ENCODE measurements at places on chromosomes 11 and 22.

- DNase-seq: no peak
These were observed 69.3 kb downstream of the MICAL3 start for GRCh38 chr22:17954860-17955587.

DNA sequence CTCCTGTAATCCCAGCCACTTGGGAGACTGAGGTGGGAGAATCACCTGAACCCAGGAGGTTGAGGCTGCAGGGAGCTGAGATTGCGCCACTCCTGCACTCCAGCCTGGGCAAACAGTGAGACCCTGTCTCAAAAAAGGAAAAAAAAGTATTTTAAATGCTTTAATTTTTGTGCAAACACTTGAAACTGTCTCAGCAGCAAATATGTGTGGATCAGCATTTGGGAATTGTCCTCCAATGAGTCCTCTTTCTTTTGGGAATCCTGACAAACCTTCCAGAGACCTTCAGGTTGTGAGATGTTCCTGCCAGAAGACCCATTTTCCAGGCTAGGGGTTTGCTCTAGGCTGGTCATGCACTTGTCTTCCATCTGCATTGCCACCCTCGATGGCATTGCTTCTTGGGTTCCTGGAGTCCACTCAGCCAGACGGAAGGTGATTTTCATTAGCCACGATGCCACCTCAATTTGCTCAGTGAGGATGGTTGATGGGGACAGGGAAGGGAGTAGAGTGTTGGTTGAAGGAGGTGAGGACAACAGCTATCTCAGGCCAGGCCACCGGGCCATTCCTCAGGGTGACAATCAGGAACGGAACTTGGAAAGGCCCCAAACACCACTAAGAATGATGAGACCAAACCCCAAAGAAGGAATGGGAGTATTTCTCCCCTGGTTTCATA lies 55.4 kb downstream of the ST14 start:
- no peak for DNase-seq

GRCh38 chr22:20523086-20523983 lies 15.9 kb downstream of the MED15 start:
- DNase-seq: no peak

DNA sequence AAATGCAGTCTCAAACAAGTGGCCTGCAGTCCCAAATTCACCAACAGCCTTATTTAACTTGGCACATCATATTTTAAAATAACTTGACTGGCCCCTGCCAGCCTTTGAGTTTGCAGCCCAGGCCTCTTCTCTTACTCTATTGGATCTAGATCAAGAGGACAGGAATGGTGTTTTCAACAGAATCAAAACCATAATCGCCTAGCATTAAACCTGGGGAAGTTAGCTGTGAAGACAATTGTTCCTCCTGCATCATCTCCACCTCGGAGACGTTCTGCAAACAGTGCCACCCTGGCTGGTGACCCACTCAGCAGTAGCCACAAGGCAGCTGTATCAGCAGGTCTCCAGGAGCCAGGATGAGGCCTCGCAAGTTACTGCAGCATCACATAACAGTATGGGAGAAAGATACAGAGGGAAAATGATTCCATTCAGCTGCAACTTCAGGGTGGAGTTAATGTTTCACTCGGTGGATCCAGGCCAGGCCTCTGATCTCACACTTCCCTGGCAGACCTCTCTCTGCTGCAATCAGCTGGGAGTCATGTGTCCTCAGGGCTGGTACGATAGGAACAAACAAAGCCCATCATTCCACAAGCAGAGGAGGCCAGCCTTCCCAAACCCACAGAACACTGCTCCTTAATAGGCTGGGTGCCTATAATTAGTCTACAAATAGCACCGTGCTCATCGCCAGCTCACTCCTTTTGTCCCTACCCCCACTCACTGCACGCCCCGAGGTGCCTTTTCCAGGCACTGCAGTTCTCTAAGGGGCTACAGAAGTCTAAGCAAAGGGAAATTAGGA lies 18.6 kb upstream of the SCN2B start:
- DNase-seq: no peak

- peak; percentile 88 for DNase-seq
These were observed 5.2 kb downstream of the SBF1 start for GRCh38 chr22:50469377-50470305.

GRCh38 chr11:36452236-36452940 lies 57.7 kb downstream of the TRAF6 start:
- no peak for DNase-seq

GRCh38 chr11:1226226-1226985 lies 3.5 kb downstream of the MUC5B start:
- DNase-seq: no peak

DNA sequence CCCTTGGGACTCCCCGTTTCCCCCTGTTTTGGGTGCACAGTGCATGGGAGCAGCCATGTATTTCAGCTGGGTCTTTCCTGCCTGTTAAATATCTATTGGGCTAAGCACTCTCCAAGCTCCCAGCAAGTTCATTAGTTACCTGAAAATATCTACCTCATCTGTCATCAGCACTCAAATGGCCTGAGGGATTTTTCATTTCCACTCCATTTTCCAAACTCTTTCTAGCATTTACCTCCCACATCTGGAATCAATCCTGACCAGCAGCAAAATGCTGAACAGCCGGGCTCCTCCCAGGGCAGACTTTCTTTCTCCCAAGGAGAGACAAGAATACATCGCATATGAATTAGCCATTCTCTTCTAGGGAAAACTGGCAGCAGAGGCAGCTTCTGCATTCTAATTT lies 273.5 kb upstream of the MPPED2 start:
- DNase-seq: no peak

- DNase-seq: no peak
These were observed 9.3 kb downstream of the PLEKHB1 start for GRCh38 chr11:73655686-73656085.

- no peak for DNase-seq
These were observed 83.9 kb downstream of the OR5AK2 start for GRCh38 chr11:57072640-57073039.

Measured in stimulated activated CD4-positive, alpha-beta T cell treated with anti-CD3 and anti-CD28 coated beads, Interleukin-4, amount 100 ng/mL, for 48 hours (primary cell).